ENCODE measurements at places on chromosomes 12 and 14.
A peak's percentile ranks its signal among the peaks of the same experiment; 100 is the strongest.

DNA sequence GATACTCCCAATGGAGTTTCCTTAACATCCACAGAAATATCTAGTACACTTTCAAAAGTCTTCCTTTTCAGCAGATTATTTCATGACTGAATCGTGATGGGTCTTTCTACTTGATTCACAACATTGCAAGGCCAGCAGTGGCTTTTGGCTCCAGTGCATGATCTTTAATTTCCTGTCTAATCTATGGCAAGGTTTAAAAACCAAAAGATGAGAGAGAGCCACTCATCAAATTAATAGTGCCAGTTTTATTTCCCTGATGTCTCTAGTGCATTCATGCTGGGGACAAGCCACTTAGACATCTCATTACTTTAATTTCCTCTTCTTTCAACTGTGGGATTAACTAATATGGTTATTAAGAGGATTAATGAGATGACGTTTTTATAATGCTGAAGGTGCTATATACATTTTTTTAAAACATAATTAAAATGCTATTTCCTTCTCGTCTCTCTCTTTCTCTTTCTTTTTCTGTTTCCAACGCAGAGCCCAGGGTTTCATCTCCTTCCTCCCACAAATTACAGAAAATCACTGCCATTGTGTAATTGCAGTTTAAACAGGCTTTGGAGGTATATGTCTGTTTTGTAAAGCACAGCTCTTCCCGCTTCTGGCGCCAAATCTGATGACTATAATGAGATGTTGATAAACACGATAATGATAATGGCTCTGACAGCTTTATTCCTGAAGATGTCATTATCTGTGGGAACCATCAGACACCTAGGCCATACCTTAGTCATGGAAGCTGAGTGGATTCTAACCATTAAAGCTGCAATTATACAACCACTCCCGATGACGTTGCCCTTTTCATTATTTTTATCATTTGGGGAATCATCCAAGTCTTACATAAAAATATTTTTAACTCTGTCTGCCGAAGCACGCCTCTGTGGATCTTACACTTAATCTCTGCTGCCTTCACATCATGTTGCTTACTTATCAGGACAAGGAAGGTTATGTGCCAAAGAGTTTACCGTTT is 103.1 kb upstream of the PPM1H start:
- DNase-seq: no peak

DNA sequence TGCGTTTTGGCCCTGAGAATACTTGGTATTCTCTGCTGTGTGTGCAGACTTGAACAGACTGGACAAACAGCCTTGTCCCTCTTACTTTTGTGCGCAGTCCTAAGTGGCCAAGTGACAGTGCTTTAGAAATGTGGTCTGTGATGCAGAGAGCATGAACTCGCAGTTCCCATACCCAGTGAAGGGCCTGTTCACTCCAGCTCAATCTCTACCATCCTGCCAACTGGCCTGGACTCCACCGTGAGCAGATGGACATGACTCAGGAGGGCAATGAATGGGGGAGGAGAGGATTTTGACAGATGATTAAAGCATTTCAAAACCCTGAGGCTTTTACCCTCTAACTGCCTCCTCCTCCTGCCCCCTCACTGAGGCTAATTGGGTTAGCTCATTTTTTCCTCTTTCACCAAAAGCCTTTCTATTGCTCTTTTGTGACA is 62.5 kb upstream of the PYGL start:
- DNase-seq: no peak

DNA sequence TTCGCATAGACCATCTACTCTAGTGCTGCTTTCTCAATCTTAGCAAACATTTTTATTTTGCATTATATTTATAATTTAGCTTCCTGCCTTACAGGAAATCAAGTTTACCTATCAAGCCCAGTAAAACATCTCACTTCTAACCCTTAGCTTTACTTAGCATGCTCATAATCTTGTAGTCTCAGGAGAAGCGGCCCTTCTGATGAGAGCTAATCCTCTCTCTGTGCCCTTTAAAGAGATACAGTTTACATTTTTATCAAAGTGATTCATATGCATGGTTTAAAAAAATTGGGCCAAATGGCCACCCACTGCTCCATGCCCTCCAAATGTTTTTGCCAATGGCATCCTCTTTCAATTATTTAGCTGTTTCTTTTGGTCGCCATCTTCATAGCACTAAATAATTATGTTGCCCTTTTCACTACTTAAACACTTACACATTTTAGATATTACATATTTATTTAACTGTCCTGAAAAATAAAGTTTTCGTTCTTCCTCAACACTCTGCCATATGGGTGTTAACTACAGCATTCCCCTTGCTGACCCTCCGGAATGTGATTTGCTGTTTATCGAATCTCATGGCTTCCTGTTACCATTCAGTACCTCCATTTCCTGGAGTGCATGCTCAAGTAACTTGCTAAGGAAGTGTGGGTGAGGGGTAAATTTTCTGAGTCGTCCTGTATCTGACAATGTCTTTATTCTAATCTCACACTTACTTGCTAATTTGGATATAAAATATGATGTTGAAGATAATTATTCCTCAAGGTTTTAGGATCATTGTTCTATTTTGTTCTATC is 29.3 kb downstream of the YLPM1 start:
- DNase-seq: no peak

- DNase-seq: no peak
These were observed 3.4 kb upstream of the CDH24 start for GRCh38 chr14:23060536-23061260.

- no peak for DNase-seq
These were observed 319.1 kb downstream of the ZFP36L1 start for GRCh38 chr14:68473794-68474193.

DNA sequence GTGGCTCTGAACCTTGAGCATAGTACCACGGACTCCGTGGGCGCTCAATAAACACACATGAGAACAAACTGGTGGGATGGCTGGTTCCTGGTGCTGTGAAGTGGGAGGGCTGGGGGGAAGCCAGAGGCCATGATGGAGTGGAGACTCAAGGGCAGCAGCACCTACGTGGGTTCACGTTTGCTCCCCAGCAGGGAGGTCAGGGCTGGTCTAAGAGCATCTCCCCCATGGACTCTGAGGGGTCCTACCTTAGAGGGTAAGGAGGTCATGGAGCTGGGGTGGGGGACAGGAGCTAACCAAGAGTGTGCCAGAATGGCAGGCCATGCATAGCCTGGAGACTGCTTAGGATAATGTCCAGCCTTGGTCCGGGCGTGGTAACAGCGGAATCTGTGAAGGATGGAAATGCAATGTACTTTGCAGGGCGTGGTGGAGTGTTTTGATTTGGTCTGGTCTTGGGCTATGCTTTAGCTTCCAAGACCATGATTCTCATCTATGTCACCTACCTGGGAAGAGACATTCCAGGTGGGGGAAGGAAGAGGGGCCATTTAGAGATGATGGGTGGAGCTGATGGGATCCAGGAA is 103.0 kb downstream of the PRMT8 start:
- no peak for DNase-seq

DNA sequence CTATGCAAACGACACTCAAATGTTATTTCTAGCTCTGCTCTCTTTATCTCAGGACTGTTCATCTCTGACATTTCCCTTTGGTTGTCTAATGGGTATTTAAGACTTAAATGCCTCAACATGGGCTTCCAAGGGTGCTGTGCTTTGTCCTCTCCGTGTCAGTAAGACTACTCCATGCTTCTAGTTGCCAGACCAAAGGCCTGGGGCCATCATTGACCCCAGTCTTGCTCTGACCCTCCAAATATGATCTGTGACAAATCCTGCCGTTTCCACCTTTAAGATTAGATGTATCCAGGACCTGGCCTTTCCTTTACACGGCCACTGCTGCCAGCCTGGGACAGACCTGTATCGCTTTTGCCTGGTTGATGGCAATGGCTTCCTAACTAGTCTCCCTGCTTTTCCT is 126.3 kb upstream of the DYRK2 start:
- no peak for DNase-seq

- DNase-seq: no peak
These were observed 281.9 kb downstream of the ACSS3 start for GRCh38 chr12:81359736-81360135.

DNA sequence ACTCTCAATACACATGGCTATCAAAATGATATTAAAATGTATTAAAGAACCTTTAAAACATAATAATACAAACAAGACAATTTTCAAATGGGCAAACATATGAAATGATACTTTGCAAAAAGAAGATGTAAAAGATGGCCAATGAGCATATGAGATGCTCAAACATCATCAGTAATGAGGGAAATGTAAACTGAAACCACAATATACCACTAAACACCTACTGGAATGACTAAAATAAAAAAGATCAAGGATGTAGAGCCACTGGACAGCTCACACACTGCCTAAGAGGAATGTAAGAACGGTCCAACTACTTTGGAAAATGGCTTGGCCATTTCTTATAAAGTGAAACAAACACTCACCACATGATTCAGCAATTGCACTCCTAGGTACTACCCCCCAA is 97.2 kb upstream of the BBS10 start:
- DNase-seq: no peak

DNA sequence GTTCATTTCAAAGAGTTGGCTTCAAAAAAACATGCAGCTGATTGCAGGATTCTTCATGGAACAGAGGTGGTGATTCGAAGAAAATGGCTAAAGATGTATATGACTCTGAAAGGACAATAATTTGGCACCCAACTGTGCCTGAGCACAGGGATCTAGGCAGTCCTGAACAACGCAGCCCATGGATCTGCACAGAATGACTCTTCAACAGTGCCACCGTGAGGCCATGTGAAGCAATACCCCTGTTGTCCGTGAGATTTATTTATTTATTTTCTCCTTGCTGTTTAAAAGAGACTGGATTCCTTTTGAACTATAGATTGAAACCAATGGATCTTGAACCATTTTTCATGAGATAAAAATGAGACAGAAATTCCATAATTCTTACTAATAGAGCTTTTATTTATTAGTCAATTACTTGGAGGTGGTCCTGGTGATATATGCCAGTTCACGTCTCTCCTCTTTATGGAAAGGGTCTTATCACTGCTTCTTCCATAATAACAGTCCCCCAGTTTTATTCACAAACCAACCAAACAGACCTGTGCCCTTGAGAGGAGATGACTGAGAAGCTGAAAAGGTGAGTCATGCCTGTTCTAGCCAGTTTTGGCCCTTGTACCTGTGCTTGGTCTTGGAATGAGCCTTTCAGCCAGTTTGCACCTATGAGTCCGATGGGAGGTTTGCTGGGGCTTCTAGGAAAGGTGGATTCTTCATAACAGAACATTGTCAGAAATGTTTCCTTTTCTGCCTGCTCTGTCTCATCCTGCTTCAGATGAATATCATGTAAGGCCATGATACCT is 1598.3 kb downstream of the AACS start:
- DNase-seq: no peak

DNA sequence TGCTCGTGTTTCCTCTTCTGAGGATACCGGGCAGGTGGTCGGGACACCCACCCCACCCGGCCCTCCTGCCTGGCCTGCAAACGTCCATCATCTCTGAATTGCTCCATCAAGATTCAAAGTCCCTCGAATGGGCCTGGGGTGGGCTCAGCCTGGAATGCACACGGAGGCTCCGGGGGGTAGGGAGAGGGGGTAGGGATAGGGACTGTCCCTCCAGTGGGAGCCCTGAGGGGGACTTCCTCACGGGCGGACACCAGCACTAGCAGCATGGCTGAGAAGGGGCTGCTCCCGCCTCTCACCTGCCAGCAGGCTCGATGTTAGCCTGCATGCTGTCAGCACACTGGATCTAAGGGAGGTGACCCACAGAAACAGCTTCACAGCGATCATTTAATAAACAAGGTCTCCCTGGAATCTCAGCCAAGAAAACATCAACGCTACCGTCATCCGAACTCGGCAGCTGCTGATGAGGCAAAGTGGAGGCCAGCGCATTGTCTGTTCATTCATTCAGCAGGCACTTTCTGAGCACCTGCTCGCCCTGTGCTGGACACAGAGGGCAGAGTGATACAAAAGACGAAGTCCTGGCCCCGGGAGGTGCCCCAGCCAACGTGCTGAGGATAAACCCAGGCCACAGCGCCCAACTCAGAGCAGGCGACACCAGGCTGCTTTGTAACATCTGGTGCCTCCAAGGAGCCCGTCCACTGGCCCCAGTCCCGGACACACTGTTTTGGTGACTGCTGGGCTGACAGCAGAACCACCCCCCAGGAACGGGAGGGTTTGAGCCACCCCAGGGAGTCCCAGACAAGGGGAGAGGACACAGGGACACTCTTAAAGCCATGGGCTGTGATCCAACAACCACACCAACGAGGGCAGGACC is 6.3 kb downstream of the TMEM179 start:
- DNase-seq: no peak

- DNase-seq: no peak
These were observed 5.8 kb downstream of the VRK1 start for GRCh38 chr14:96802963-96803362.

GRCh38 chr14:53896726-53897125 is 59.9 kb downstream of the BMP4 start:
- DNase-seq: no peak

GRCh38 chr12:56086096-56086495 is 6.1 kb downstream of the ERBB3 start:
- no peak for DNase-seq

- no peak for DNase-seq
These were observed 73.6 kb downstream of the GPR65 start for GRCh38 chr14:88078525-88078924.

GRCh38 chr14:28758253-28758884 is 8.2 kb upstream of the FOXG1 start:
- no peak for DNase-seq

- peak; percentile 11 for DNase-seq
These were observed 26.6 kb downstream of the FAIM2 start for GRCh38 chr12:49877066-49877465.

GRCh38 chr12:52600941-52601481 is at the start of gene KRT72:
KRT72 (minus strand) TSS chr12:52601463; CDS start chr12:52601452, 11 bp downstream.
- DNase-seq: no peak

DNA sequence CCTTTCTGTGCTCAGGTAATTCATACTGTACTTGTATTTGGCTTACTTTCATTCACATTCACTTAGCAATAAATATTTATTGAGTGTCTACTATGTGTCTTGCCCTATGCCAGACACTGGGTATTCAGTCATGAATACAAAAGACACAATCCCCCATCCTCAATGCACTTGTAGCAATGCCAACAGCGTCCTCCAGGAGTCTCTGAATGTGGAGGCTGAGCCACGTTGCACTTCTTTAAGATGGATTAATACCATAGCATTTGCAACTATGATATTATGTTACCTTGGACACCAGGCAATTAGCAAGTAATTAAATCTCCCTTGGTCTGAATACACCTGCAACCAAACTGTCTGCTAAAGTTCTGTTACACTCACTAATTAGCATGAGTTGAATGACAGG is 58.8 kb downstream of the OTX2 start:
- DNase-seq: no peak

- no peak for DNase-seq
These were observed 61.4 kb upstream of the VPS33A start for GRCh38 chr12:122327494-122328385.

GRCh38 chr14:59330455-59330854 is 134.7 kb downstream of the GPR135 start:
- no peak for DNase-seq

- DNase-seq: no peak
These were observed 601.8 kb downstream of the SLC16A7 start for GRCh38 chr12:60197589-60197988.

- peak; percentile 49 for DNase-seq
These were observed at the start of gene RTN1 for GRCh38 chr14:59870277-59871165. RTN1 (minus strand) TSS chr14:59870776; CDS start chr14:59870630, 146 bp downstream.

GRCh38 chr12:59808317-59808910 is 212.6 kb downstream of the SLC16A7 start:
- DNase-seq: no peak
